Skeletal muscle cell (primary cell): ENCODE measurements at places on chromosomes 2 and 18.

GRCh38 chr18:41021089-41021488 is 933.9 kb upstream of the PIK3C3 start:
- DNase-seq: no peak

GRCh38 chr2:175025946-175026345 is 20.8 kb upstream of the CHN1 start:
- DNase-seq: no peak

DNA sequence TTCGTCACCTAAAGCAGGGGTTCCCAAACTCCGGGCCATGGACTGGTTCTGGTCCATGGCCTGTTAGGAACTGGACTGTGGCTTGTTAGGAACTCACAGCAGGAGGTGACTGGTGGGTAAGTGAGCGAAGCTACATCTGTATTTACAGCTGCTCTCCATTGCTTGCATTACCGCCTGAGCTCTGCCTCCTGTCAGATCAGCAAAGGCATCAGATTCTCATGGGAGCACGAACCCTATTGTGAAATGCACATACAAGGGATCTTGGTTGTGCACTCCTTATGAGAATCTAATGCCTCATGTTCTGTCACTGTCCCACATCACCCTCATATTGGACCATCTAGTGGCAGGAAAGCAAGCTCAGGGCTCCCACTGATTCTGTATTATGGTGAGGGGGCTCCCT is 217.0 kb downstream of the ZFP36L2 start:
- no peak for DNase-seq

DNA sequence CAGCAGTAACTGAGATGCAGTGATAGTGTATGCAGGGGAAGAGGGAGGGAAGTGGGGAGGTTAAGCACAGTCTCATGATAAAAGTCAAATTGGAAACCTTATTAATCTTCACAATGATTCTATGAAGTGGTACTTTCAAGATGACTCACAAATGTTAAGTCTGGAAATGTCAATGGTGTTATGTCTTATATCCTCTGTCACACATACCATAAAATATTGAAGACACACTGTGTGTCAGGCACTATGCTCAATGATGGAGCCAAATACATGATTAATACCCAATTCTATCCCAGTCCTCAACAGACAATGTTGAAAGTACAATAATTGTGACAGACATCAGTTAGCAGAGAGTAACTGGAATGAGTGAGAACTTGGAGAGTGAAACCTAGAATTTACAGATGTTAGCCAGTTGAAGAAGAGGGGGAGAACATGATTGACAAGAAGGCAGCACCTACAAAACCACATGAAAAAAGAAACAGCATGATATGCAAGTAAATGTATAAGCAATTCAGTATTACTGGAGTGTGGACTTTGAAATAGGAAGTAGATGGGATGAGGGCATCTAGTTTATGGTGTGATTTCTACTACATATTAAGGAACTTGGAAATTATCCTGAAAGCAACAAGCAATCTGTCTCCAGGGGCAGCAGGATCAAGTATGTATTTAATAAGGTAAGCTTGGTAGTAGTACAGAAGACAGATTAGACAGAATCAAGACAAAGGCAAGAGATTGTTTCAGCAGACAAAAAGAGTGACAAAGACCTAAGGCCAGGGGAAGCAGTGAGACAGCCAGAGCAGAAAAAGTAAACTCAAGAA is 107.6 kb downstream of the STRN start:
- DNase-seq: no peak
